ENCODE measurements at places on chromosomes 13 and 19. TPM values are rescaled to one million over a fixed set of nuclear protein-coding genes. Genes with fewer than 3 reads are reported as not detected.

GRCh38 chr13:67230404-67231288, 510 bp upstream of the PCDH9 start:
- DNase-seq = peak; percentile 96

- no peak for DNase-seq
Observed at GRCh38 chr13:98731925-98732324, 20.5 kb downstream of the SLC15A1 start.

- DNase-seq = no peak
Observed at GRCh38 chr19:21559444-21559843, 54.0 kb downstream of the ZNF429 start.

FCER2 gene
- total RNA-seq = not detected

GRCh38 chr13:34216256-34216655, 398.3 kb downstream of the RFC3 start:
- no peak for DNase-seq

LILRA1 gene
- total RNA-seq = not detected

MYADM gene
- 320 TPM for total RNA-seq

ZNF69 gene
- total RNA-seq = 7.9 TPM

U2AF2 gene
- 212 TPM for total RNA-seq

DNA sequence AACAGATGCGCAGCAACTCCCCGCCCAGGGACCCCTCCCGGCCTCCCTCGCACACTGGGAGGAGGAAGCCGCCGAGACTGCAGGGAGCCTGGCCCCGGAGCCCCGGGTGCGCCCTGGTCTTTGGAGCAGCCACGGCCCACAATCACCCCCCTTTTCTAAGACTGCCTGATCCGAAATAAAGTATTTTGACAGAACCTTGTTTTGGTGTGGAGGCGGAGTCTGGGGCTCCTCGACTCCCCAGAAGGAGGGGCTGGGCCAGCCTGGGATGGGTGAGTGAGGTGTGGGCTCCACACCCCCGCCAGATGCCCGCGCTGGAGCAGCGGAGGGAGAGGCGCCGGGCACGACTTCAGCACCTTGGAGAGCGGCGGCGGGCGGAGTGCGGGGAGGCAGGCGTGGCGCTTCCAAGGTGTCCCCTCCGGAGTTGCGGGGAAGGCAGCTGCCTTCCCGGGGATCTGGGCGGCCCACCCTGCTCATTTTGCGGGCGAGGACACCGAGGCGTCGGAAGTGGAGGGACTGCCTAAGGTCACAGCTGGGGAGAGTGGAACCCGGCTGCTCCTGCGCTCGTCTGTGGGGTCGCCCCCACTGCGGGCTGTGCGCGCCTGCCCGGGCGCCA, 9.4 kb downstream of the SIRT6 start:
- DNase-seq = no peak

SUPT5H gene
- total RNA-seq = 102 TPM

- DNase-seq = peak; percentile 65
Observed at GRCh38 chr19:53977429-53977990, 13.9 kb upstream of the CACNG6 start.

DNA sequence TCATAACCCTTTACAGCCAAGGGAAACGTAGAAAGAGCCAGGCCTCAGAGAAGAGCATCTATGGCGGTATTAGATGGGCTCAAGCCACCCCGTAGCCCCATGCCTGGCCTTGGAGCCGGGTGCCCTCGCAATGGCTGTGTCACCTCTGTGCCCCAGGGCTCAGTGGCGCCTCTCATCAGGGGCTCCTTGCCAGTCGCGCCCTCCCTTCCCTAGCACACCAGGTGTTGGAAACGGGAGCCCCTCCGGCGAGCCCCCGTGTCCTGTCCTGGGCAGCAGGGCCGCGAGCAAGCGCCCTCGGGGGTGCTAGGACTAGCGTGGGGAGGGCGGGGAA, 453 bp downstream of the ZNF256 start:
- DNase-seq = no peak

All from HFFc6 (cell line).